ENCODE measurements at places on chromosomes 5 and 9. TPM values are rescaled to one million over a fixed set of nuclear protein-coding genes. Genes with fewer than 3 reads are reported as not detected.

GRCh38 chr5:68252673-68253623, 37.4 kb downstream of the PIK3R1 start:
- no peaks in the 10 kb centered on the region for H3K36me3 ChIP-seq
- peak overlapping the region; percentile 94 for H3K27ac ChIP-seq
- H3K27me3 ChIP-seq = no peaks in the 10 kb centered on the region
- H3K4me3 ChIP-seq = no peak overlapping the region
- peaks cover 76% of the 10 kb centered on the region for H3K4me1 ChIP-seq
- DNase-seq = peak; percentile 32

DNA sequence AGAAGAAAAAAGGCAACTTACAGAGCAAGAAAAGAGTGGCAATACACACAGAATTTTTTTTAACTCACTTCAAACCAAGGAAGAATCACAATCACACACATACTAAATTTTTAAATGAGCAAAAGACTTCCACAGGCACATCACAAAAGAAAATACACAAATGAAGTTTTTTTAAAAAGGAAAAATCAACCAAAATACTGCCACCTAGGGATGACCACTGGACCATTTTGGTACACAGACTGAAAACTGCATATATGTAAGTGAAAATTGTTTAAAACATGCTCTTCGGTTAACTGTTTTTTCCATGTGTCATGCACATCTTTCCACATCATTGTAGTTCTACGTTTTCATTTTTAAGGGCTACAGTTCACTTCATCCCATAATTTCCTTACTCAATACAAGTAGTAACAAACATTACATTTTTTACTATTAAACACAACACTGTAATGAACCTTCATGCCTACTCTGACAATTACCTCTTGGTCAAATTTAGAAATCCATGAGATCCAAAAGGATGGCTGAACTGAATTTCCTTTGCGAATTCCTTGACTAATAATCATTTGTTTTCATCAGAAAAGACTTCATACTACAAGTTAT, 79.0 kb downstream of the FBXW11 start:
- no peak overlapping the region for H3K4me3 ChIP-seq
- peak overlapping the region; percentile 72 for H3K27ac ChIP-seq
- DNase-seq = no peak
- no peaks in the 10 kb centered on the region for H3K36me3 ChIP-seq
- peaks cover 26% of the 10 kb centered on the region for H3K4me1 ChIP-seq
- no peaks in the 10 kb centered on the region for H3K27me3 ChIP-seq

GRCh38 chr5:100905259-100905914, 2.3 kb upstream of the ST8SIA4 start:
- no peak for DNase-seq
- peak overlapping the region; percentile 99 for H3K4me3 ChIP-seq
- no peaks in the 10 kb centered on the region for H3K27me3 ChIP-seq
- H3K4me1 ChIP-seq = peaks cover 38% of the 10 kb centered on the region
- peak overlapping the region; percentile 99 for H3K27ac ChIP-seq
- H3K36me3 ChIP-seq = peaks cover 5% of the 10 kb centered on the region

DNA sequence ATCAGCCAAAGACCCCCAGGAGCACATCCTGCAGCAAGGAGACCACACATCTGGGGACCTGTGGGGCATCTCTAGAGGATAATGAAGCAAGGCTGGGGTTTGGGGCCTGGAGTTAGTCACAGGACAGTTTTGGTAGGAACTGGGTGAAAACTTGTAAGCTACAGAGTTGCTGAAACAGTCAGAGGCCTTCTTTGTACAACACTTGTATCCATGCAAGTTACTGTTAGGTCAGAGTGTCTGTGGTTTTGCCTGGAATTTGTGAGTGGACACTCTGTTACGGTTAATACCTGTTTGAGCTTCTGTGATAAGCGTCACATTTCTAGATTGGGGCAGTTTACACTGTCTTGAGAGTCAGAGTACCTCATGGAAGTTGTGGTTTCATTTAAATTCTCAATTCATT, 22.6 kb upstream of the ASPN start:
- no peak overlapping the region for H3K27ac ChIP-seq
- H3K4me1 ChIP-seq = peaks cover 6% of the 10 kb centered on the region
- DNase-seq = no peak
- no peaks in the 10 kb centered on the region for H3K27me3 ChIP-seq
- peaks cover 2% of the 10 kb centered on the region for H3K36me3 ChIP-seq

DNA sequence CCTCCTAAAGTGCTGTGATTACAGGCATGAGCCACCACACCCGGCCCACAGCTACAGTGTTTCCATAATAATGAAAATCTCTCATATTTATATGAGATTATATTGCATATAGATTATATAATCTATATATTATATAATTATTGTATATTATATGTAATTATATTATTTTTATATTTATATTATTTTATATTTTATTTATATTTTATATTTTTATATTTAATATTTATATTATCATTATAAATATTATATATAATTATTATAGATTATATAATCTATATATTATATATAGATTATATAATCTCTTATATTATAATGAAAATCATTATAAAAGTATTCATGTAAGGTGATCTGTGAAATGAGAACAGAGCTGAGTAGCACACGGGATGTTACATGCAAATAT, 11.5 kb downstream of the ANKRD18B start:
- no peak overlapping the region for H3K4me3 ChIP-seq
- no peak for DNase-seq
- no peak overlapping the region for H3K27ac ChIP-seq
- H3K36me3 ChIP-seq = no peaks in the 10 kb centered on the region
- peaks cover 10% of the 10 kb centered on the region for H3K27me3 ChIP-seq
- H3K4me1 ChIP-seq = no peaks in the 10 kb centered on the region

GRCh38 chr9:133603135-133603927, 5.9 kb downstream of the FAM163B start:
- H3K27ac ChIP-seq = no peak overlapping the region
- no peak for DNase-seq
- no peak overlapping the region for H3K4me3 ChIP-seq
- H3K4me1 ChIP-seq = peaks cover 5% of the 10 kb centered on the region

GRCh38 chr5:143023411-143024096, 253.4 kb downstream of the ARHGAP26 start:
- H3K27me3 ChIP-seq = no peaks in the 10 kb centered on the region
- peaks cover 13% of the 10 kb centered on the region for H3K4me1 ChIP-seq
- peaks cover 4% of the 10 kb centered on the region for H3K36me3 ChIP-seq
- peak overlapping the region; percentile 8 for H3K27ac ChIP-seq
- no peak for DNase-seq
- H3K4me3 ChIP-seq = peak overlapping the region; percentile 47

- H3K4me3 ChIP-seq = peak overlapping the region; percentile 46
- peaks cover 23% of the 10 kb centered on the region for H3K4me1 ChIP-seq
- no peak for DNase-seq
- peaks cover 11% of the 10 kb centered on the region for H3K36me3 ChIP-seq
Measured at GRCh38 chr9:21969011-21969940, 24.9 kb downstream of the CDKN2A start.

DNA sequence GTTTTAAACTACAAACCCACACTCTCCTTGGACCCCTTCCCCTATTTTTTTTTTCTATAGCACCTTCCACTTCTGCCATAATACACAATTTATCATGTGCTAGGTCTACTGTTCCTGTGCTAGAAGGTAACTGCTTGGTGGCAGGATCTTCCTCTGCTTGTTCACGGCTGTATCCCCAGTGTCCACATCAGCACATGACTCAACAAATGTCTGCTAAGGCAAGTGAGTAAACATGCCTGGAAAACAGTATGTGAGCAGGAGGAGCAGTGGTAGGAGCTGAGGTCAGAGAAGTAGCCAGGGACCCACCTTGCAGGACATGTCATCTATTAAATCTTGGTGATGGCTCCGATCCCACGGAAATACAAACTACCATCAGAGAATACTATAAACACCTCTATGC, 79.4 kb downstream of the AUH start:
- no peak overlapping the region for H3K27ac ChIP-seq
- no peak for DNase-seq
- H3K4me1 ChIP-seq = peaks cover 3% of the 10 kb centered on the region
- H3K4me3 ChIP-seq = no peak overlapping the region
- peaks cover 6% of the 10 kb centered on the region for H3K36me3 ChIP-seq

The GARIN3 gene
- total RNA-seq = not detected

The PIP5K1B gene
- 0.99 TPM for total RNA-seq

The FBXW11 gene
- 30.1 TPM for total RNA-seq

DNA sequence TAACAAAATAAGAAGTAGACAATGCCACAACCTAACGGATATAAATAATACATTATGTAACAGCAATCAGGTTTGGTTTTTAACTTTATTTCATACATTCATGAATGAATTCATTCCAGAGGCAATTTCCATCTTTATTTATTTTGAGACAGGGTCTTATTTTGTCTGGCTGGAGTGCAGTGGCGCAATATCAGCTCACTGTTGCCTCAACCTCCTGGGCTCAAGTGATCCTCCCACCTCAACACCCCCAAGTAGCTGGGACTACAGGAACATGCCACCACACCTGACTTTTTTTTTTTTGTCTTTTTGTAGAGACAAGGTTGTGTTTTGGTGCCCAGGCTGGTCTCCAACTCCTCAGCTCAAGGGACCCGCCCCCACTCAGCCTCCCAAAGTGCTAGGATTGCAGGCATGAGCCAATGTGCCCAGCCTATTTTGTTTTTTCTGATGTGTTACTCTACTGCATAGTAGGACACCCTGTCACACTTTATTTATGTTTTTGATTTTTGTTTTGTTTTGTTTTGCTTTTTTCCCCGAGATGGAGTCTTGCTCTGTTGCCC, 26.3 kb upstream of the C5orf24 start:
- H3K4me1 ChIP-seq = no peaks in the 10 kb centered on the region
- no peak for DNase-seq
- no peak overlapping the region for H3K4me3 ChIP-seq
- no peak overlapping the region for H3K27ac ChIP-seq
- H3K27me3 ChIP-seq = no peaks in the 10 kb centered on the region

The TMCO6 gene
- total RNA-seq = 23.1 TPM

DNA sequence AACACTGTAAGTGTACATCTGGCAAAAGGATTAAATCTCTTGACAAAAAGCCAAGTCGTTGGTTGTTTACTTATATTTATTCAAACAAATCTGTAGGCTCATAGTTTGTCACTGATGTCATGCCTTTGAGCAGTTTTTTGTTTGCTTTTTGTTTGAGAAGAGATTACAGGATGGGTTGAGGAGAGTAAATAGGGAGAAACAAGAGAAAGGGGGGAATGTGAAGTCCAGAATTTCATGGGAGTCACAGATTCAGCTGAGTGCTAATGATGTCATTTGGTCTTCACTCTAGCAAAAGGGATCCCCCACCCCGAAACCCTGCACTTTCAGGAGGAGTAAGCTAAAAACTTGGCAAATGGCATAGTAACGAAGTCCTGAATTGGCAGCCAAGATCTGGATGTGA, 337.4 kb downstream of the GLIS3 start:
- no peak overlapping the region for H3K4me3 ChIP-seq
- peaks cover 32% of the 10 kb centered on the region for H3K27me3 ChIP-seq
- no peak overlapping the region for H3K27ac ChIP-seq
- no peaks in the 10 kb centered on the region for H3K36me3 ChIP-seq

The DMAC1 gene
- 25.3 TPM for total RNA-seq

- DNase-seq = no peak
- peaks cover 11% of the 10 kb centered on the region for H3K36me3 ChIP-seq
- no peak overlapping the region for H3K4me3 ChIP-seq
- H3K27me3 ChIP-seq = no peaks in the 10 kb centered on the region
Measured at GRCh38 chr5:80799041-80799440, 144.3 kb upstream of the DHFR start.

GRCh38 chr5:172852490-172853354, 18.7 kb downstream of the ERGIC1 start:
- H3K4me3 ChIP-seq = no peak overlapping the region
- H3K4me1 ChIP-seq = peaks cover 36% of the 10 kb centered on the region
- H3K27me3 ChIP-seq = no peaks in the 10 kb centered on the region
- peak overlapping the region; percentile 43 for H3K27ac ChIP-seq

DNA sequence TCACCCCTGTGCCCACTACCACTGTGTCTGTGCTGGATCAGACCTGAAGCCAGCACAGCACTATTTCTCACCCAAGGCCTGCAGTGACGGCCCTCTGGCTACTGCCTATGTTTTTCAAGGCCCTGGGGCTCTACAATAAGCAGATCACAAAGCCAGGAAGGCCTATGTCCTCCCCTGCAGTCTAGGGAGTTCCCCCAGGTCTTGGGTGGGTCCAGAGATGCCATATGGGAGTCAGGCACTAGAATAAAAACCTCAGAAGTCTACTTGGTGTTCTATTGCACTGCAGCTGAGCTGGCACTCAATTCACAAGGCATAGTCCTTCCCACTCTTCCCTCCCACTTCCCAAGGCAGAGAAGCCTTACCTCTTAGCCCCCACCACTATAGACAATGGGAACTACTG, 107.1 kb downstream of the FBXO4 start:
- no peak overlapping the region for H3K27ac ChIP-seq
- H3K4me1 ChIP-seq = no peaks in the 10 kb centered on the region
- H3K27me3 ChIP-seq = peaks cover 56% of the 10 kb centered on the region
- no peak for DNase-seq

The SCGB3A2 gene
- total RNA-seq = not detected

The ZNF483 gene
- total RNA-seq = 21.4 TPM

DNA sequence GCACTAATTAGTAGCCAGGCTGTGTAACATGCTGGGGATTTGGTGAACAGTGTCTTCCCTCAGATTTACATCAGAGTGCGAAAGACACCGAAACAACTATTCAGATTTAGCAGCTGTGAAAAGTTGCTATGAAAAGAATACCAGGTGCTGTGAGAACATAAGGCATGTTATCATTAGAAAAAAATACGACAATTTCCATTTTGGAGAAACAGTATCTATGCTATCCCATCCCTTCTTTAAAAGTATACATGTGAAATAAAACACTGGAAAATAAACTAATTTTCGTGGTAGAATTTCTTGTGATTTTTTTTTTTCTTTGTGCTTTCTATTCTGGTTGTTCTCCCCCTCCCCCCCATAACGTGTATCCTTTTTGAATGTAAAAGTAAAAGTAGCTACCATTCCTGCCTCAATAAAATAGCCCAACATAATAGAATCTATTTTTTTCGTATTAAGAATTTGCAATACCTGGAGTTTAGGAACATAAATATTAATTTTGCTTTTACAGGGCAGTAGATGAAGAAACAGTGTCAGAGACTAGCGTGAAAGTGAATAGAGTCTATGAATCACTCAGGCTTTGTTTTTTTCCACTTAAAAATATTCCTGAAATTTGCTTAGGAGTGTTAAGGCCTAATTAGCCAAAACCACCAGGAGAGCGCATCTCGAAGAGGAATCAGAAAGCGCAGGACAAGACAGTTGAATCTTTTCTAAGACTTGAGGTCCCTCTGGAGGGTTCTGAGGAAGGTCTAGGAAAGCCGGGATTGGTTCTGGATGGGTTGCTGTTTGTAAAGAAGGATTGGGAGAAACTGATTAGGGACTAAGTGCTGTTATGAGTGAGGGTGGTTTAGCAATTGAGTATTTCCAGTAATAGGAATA, 813 bp upstream of the SLU7 start:
- H3K4me3 ChIP-seq = peak overlapping the region; percentile 99
- H3K4me1 ChIP-seq = peaks cover 61% of the 10 kb centered on the region
- H3K36me3 ChIP-seq = peaks cover 7% of the 10 kb centered on the region
- H3K27me3 ChIP-seq = no peaks in the 10 kb centered on the region
- DNase-seq = no peak
